MG63 (cell line): ENCODE measurements at places on chromosomes 6 and 20. TPM values are rescaled to one million over a fixed set of nuclear protein-coding genes. Genes with fewer than 3 reads are reported as not detected.

DNA sequence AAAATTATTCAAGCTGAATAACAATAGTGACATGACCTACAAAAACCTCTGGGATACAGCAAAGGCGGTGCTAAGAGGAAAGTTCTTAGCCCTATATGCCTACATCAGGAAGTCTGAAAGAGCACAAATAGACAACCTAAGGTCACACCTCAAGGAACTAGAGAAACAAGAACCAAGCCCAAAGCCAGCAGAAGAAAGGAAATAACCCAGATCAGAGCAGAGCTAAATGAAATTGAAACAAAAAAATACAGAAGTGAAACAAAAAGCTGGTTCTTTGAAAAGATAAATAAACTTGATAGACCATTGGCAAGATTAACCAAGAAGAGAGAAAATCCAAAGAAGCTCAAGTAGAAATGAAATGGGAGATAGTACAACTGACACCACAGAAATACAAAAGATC is 47.6 kb upstream of the NOTCH4 start:
- DNase-seq: no peak

GRCh38 chr6:40474937-40475336 is 112.2 kb downstream of the LRFN2 start:
- DNase-seq: no peak

SUMO4 gene
- 8.4 TPM in 1 of 2 replicates, not detected in the other for total RNA-seq

DNA sequence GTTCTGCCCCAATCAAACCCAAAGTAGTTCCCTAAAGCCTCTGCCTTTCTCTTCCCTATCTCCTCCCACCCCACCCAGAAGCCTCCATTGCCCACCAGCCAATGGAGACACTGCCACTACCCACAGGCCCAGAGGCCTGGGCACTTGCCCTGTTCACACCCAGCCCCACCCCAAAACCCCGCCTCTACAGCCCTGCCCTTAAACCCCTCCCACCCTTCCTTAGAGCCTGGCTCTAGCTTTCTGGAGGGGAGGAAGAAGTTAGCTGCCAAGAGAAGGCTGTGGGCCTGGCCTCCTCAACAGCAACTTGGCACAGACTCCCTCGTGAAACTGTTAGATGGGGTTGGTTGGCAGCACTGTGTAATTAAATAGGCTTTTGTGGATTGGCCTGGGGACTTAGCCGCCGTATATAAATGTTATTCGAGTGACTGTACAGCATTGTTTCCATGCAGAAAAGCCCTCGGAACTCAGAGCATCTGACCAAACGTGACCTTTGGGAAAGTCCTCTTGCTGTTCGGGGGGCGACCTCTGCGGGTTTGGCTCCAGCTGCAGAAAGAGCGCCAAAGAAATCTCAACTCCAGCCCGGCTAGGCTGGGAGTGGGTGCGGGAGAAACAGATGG is 31.4 kb downstream of the COL11A2 start:
- DNase-seq: peak; percentile 100

- no peak for DNase-seq
Observed at GRCh38 chr6:155270561-155271091, 6.8 kb downstream of the CLDN20 start.

NNAT gene
- not detected in 2 replicates for total RNA-seq

DNA sequence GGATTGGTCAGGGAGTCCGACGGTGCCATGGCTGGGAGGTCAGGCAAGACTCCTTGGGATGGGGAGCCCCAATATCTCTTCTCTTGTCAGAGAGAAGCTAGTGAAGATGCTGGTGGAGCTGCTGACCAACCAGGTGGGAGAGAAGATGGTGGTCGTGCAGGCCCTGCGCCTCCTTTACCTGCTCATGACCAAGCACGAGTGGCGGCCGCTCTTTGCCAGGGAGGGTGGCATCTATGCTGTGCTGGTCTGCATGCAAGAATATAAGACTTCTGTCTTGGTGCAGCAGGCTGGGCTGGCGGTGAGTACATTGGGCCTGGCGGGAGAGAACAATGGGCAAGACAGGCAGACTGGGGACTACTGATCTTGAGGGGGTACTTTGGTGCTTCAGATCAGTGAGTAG is 10.9 kb downstream of the CUL9 start:
- no peak for DNase-seq

- DNase-seq: peak; percentile 26
Observed at GRCh38 chr6:28940294-28940857, 16.6 kb upstream of the TRIM27 start.

PDYN gene
- total RNA-seq: not detected in 2 replicates

- no peak for DNase-seq
Observed at GRCh38 chr6:36129941-36130666, at the start of gene MAPK13. MAPK13 (plus strand) TSS chr6:36130513; CDS start chr6:36130583, 70 bp downstream.

MOCS1 gene
- 1.4 and 2.6 TPM in 2 replicates for total RNA-seq

FAM83B gene
- not detected in 2 replicates for total RNA-seq

DNA sequence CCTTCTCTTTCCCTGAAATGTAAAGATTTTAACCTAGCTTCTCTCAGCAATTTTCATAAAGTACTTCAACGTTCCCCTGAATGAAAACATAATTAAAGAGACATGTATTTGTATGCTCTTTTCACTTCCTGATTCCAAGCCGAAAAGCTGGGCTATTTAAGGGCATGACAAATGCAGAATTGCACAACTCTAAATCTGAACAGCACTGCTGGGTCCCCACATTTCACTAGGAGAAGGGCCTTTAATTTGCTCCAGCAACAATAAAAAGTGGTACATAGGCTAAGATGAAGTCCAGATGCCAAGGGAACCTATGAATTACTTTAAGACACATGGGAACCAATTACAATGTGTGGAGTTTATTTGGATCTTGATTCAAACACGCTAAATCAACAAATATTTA is 42.0 kb downstream of the IRAK1BP1 start:
- no peak for DNase-seq

GRCh38 chr20:2703716-2704475 is 11.3 kb downstream of the EBF4 start:
- no peak for DNase-seq

GRCh38 chr20:57092112-57092899 is 174.1 kb downstream of the BMP7 start:
- peak; percentile 71 for DNase-seq

DNA sequence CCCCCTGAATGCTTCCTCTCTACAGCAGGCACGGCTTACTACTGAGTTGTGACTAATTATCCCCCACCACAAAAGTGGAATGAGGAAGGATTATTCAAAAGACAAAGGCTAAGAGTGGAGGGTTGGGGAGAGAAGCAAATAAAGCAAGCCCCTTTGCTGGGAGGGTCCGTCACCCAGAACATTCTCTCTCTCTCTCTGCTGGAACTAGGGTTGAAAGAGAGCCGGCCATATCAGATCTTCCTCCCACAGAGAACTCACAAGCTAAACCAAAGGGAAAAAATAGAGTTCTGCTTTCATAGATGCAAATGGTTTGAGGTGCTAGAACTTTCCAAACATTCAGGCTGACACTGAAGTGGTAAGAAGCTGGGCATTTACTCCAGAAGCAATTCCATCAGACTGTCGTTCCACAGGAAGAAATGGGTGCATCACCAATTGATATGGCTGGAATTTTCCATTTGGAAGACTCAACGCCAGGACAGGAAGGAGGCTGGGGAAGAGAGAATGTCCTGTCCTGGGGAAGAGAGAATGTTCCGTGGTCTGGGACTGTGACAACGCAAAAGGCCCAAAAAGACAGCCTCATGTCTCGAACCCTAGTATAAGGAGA is 7.9 kb downstream of the ZMYND8 start:
- no peak for DNase-seq

GRCh38 chr20:38166703-38167233 is 1.7 kb upstream of the TGM2 start:
- DNase-seq: no peak

DNA sequence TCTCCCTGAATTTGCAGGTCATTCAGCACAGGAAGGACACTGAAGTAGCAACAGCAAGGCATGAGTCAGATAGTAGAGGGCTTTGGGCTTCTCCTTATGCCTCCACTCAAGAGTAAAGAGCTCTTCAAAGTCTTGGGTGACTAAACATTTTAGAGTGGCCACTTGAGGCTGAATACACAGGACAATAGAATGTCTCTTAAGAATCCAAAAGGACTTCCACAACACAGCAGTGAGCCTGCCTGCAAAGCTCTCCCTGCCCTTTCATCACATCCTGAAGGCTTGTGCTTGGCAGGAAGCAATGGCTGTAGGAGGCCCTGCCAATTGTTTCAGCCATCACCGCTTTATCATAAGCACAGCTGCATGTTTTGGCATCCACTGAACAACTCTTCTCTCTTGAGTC is 36.8 kb downstream of the FOXQ1 start:
- peak; percentile 88 for DNase-seq

- no peak for DNase-seq
Observed at GRCh38 chr20:1539816-1540419, 17.6 kb downstream of the SIRPD start.

GRCh38 chr6:3314621-3315467 is 56.1 kb downstream of the PSMG4 start:
- DNase-seq: no peak

DNA sequence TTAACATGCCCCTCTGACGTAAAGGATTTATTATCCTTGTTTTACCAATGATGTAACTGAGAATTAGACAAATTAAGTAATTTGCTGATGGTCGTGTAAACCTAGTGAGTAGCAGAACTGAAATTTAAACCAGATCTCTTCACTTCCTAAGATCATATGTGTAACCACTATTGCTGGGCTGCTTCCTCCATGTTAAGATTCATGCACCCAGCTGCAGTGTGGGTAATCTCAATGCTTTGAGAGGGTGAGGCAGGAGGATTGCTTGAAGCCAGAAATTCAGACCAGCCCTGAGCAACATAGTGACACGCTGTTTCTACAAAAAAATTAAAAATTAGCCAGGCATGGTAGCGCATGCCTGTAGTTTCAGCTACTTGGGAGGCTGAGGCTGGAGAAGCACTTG is 97.9 kb downstream of the L3MBTL3 start:
- no peak for DNase-seq
